Activated T-helper 1 cell treated with Interleukin-2 at 50 U/mL for 16 hours (primary cell): ENCODE measurements at places on chromosomes 6 and 20.

DNA sequence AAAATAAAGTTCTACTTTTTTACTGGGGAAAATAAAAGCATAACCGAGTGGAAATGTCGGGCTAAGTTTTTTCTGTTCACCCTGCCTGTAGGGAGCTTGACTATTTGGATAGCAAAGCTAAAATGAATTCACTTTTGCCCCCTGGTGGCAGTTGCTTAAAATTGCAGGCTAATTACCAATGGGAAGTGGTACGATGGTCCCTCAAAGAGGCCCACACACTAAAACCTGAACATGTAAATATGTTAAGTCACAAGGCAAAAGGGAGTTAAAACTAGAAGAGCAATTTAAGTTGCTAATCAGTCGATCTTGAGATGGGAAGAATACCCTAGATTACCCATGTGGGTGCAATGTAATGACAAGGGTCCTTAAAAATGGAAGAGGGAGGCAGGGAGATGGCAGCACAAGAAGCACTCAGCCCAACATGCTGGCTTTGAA, 916 bp upstream of the SUN5 start:
- DNase-seq = no peak

- DNase-seq = no peak
Measured at GRCh38 chr20:39100691-39101090, 138.5 kb downstream of the DHX35 start.

GRCh38 chr6:6314596-6314995, 5.9 kb downstream of the F13A1 start:
- no peak for DNase-seq

GRCh38 chr20:62618611-62619529, 23.4 kb upstream of the SLCO4A1 start:
- DNase-seq = no peak

DNA sequence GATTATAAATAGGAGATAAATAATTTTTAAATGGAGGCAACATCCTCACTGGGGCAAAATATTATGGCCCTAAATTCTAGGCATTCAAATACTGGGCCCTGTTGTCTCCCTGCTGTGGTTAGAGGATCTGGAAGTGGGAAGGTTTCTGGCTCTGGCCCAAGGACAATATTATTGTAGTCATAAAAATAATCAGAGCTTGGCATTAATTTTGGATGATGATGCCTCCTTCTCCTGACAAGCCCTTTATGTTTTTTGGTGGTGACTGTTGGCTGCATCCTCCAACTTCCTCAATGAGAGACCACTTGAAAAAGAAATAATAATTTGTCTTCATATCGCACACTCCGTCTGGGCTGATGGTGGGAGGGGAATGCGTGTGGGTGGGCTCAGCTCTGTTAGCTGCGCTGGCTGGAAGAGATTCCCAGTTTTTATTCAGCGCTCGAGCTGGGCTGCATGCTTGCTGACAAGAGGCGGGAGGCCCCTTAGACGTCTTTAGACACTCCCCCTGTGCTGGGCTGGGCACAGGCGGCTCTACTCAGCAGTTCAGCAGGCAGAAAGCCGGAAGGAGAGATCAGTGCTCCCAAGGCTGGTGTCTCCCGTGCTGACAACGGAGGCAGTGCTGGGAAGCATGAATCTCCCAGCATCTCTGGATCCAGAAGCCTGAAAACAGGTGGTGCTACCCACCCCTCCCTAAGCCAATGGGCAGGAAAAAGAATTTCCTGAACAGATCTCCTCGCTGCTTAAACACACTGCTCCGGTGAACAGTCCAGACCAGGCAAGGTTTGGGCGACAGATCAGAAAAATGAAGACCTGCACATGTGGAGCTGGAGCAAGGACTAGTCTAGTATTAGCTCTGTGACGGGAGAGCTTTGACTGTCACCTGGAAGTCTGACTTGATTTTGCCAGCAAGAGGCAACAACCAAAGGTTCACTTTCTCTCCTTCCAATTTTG, 97.7 kb downstream of the SYCP2 start:
- DNase-seq = no peak

DNA sequence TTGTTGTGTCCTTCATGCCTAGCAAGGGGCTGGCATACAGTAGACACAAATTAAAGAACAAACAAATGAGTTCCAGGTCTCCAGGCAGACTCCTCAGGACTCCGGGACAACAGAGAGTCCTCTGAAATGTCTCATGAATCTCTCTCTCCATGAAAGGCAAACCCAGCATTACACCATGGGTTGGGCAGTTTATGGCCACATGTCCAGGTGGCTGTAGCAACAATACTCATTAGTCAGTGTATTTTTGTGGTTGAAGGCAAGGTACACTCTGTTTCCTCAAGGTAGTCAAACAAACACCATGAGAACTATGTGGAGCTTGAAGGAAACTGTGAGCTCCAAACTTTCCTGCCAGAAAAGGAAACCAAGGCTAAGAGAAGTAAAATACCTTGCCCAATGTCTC, 62.2 kb downstream of the KCNB1 start:
- DNase-seq = no peak

- no peak for DNase-seq
Measured at GRCh38 chr6:44047801-44048200, 79.5 kb downstream of the MRPL14 start.

DNA sequence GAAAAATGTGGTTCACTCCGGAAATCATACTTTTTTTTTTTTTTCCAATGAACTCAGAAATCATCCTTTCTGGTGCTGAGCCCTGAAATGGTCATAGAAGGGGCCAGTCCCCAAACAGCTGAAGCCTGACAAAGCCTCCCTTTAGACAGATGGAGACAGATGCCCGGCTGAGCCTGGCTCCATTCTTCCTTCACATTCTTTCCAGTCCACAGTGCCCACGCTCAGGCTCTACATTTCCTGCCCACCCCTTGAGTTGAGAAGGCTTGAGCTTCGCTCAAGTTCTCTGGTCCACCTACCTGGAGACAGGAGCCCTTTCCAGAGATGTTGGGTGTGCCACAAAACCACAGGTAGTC, 41.2 kb downstream of the KCNK5 start:
- no peak for DNase-seq

- no peak for DNase-seq
Measured at GRCh38 chr6:168692193-168692914, 251.4 kb downstream of the SMOC2 start.

- no peak for DNase-seq
Measured at GRCh38 chr20:29878281-29878741, 1379.2 kb upstream of the DEFB115 start.

DNA sequence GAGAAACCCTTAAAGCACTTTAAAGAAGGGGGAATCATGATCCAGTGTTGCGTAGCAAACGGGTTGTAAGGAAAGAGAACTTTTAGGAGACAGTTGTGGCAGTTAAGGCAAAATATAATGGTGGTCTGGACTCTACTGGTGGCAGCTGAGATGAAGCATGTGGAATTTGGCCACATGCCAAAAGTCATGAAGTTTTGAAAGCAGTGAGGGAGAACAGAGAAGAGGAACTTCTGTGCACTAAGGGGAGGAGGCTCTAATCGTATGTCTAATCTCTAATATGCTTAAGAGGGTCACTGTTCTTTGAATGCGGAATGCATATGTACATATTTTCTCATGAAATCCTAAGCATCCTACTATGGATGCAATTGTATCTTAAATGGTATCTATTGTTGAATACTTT, 91.5 kb downstream of the RIMS1 start:
- DNase-seq = no peak

- no peak for DNase-seq
Measured at GRCh38 chr20:5657190-5657875, 92.9 kb upstream of the SHLD1 start.

GRCh38 chr6:163585932-163586437, 171.5 kb downstream of the QKI start:
- no peak for DNase-seq

- no peak for DNase-seq
Measured at GRCh38 chr6:23173234-23173633, 603.9 kb downstream of the HDGFL1 start.

GRCh38 chr6:164258421-164258820, 843.9 kb downstream of the QKI start:
- no peak for DNase-seq

GRCh38 chr6:136593748-136594490, 43.7 kb upstream of the MAP7 start:
- no peak for DNase-seq

GRCh38 chr6:27777126-27777525, 135.1 kb downstream of the OR2B2 start:
- no peak for DNase-seq

DNA sequence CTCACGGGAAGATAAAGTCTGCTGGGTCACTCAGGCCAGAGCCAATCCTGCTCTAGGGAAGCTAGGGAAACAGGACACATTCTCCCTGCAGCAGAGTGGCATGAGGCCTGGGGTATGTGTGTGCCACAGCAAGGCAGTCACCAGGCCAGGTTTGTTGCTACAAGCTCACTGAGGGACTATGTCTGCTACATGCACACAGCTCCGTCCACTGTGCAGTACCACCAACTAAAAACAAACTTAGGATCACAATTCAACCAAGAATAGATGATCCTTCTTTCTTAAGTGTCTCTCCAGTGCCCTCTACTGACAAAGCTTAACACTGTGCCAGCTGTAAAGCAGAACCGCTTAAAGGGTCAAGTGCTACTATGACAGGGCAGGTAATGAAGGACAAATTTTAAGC, 192.5 kb downstream of the PTPRK start:
- DNase-seq = no peak

DNA sequence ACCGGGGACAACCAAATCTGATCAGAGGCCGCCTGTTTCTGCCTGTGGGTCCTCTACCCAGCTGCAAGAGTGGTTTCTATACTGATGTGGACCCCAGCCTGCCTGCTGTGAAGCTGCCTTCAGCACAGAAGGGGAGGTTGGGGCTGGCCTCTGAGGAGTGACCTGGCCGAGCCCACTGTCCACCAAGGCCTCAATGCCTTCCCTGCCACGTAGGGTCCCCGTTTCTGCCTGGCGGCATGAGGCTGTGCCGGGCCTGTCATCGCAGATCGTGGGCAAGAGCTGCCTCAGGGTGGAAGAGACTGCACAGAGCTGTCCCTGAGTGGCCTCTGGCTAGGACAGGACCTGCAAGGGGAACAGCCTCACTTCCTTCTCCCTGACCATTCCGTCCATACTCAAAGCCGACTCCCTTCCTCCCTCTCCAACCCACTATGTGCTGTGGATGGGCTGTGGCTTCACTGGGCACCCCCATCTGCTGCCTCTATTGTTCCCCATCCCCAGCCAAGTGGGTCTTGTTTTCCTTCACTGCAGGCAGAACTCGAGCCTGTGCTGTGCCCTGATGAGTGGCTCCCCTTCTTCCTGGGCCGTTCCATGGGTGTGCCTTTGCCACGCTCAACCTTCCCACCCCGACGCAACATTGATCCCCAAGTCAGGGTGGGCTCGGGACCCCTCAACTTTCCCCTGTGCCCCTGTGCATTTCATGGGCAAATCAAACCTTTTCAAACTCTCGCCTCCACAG, 60.3 kb downstream of the ERMARD start:
- DNase-seq = no peak

DNA sequence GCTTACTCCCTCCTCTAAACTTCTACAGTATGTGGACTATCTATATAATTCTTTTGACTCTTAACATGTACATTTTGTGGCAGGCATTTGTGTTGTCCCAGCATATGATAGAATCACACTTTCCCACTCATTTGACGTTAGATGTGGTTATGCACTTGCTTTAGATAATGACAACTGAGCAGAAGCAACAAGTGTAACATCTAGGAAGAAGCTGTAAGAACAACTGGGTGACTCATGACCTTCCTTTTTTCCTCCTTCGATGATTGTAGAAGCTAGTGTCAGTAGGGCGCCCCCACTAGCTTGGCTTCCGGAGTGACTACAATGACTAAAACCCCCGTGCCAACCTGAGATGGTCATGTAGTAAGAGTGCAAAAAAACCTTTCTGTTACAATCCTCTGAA, 74.6 kb upstream of the CEP85L start:
- DNase-seq = peak; percentile 39

DNA sequence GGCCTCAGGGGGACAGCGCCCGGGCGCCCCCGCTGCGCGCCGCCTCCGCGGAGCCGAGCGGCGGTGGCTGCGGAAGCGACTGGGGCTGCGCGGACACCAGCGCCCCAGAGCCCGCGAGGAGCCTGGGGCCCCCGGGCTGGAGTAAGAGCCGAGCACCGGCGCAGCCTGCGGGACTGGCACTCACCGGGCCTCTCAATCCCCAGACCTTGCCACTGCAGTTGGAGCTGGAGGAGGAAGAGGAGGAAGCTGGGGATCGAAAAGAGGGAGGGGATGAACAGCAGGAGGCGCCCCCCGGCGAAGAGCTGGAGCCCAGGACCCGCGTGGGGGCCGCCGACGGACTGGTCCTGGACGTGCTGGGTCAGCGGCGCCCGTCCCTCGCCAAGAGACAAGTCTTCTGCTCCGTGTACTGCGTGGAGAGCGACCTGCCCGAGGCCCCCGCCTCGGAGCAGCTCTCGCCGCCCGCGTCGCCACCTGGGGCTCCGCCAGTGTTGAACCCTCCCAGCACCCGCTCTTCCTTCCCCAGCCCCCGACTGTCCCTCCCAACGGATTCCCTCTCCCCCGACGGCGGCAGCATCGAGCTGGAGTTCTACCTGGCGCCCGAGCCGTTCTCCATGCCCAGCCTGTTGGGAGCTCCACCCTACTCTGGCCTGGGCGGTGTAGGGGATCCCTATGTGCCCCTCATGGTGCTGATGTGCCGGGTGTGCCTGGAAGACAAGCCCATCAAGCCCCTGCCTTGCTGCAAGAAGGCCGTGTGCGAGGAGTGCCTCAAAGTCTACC, 590 bp downstream of the RNF217 start:
- DNase-seq = no peak

DNA sequence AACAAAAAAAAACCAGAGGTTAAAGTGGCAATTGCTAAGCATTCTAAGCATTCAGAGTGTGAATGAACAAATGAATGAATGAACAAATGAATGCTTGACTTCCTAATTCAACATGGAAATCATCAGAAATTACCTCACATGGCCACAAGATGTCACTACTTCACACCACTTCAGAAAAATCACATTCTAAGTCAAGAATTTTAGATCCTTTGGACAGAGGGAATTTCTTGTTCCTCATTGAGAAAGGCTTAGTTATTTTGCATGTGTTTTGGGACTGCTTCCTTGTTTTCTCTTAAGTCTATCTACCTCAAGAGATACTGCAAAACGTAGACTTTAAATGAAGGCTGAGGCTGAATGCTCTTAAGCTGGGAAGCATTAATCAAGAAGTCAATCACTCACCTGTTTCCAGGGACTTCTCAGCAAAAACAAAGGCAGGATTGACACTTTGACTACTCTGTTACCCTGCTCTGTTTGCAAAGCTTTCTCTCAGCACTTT, 120.2 kb downstream of the MBOAT1 start:
- no peak for DNase-seq
